ENCODE measurements at places on chromosomes 3 and 15.

DNA sequence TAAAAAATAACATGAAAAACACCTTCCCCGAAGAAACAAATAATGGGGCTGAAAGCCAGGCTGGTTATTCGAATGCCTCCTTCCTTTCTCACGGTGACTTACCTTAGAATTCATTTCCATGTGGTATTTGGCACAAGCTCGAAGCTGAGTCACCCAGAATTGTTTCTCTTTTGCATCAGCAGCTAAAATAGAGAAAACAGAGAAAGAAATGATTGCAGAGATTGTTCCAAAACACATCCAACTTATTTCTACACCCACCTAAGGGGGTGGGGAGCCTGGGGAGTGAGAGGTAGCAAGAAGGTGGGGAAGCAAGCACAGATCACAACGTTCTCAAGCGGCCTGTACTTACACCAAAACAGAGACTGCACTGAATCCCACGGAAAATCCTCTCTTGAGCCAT lies 104.7 kb downstream of the OSBPL10 start:
- DNase-seq, result no peak

- DNase-seq, result no peak
Measured at GRCh38 chr3:9193633-9194195, 55.7 kb downstream of the SRGAP3 start.

DNA sequence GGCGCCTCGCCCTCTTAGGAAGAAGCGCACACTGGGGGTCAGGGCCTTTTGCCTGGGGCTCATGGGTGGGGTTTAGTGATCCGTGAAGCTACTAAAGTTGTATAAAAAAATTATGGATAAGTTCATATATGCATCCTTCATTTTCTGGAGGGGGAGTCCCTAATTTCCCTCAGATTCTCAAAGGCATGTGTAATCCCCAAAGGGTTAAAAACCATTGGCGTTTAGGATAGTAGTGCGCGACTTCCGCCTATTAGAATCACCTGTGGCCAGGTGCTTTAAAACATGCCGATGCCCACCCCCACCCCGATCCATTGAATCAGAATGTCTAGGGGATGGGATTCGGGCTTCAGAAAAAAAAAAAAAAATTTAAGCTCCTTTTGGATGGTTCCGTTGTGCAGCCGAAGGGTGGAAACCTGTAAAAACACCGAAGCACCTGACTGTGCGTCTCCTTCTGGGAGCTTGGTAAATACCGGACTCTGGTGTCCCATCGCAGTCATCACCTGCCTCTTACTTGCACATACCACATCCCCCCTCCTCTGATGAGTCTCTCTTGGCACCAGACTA lies 570 bp downstream of the APH1B start:
- no peak for DNase-seq

- no peak for DNase-seq
Measured at GRCh38 chr3:117079997-117080396, 370.4 kb downstream of the TUSC7 start.
